GM23338 (cell line): ENCODE measurements at places on chromosomes 5 and 9.

GRCh38 chr9:135574943-135575342 is 13.4 kb downstream of the PAEP start:
- no peak for DNase-seq

GRCh38 chr9:111962021-111962420 is 65.4 kb downstream of the UGCG start:
- DNase-seq: no peak

DNA sequence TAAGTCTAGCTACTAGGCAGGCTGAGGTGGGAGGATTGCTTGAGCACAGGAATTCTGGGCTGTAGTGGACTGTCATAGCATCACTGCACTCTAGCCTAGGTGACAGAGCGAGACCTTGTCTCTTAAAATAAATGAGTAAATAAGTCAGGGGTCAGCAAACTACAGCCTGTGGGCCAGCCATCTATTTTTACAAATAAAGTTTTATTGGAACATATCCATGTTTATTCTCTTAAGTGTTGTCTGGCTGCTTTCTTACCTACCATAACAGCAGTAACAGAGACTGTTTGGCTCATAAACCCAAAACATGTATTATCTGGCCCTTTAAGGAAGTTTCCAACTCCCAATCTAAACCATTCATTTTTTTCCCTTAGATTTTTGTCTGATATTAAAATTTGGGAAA is 29.6 kb downstream of the DIMT1 start:
- DNase-seq: no peak

GRCh38 chr9:13446938-13447842 is 167.7 kb upstream of the MPDZ start:
- DNase-seq: no peak

- DNase-seq: no peak
Measured at GRCh38 chr5:75951158-75951557, 132.0 kb upstream of the SV2C start.

DNA sequence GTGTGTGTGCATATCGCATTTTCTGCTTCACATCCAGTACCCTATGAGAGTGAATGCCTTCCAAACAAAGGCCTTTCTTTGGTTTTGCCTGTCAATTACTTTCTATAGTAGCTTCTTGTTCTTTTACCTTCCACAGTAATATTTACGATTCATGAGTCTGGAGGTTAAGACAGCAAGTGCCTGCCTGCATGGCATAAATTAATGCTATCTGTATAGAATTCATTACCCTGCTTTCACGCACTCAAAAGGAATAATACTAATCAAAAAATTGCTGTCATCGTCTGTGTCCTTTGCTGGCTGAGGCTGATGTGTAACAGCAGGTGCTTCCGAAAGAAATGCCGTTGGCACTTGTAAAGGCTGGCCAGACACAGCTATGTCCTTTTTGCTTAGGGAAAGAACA is 1304.4 kb upstream of the CDH6 start:
- no peak for DNase-seq

DNA sequence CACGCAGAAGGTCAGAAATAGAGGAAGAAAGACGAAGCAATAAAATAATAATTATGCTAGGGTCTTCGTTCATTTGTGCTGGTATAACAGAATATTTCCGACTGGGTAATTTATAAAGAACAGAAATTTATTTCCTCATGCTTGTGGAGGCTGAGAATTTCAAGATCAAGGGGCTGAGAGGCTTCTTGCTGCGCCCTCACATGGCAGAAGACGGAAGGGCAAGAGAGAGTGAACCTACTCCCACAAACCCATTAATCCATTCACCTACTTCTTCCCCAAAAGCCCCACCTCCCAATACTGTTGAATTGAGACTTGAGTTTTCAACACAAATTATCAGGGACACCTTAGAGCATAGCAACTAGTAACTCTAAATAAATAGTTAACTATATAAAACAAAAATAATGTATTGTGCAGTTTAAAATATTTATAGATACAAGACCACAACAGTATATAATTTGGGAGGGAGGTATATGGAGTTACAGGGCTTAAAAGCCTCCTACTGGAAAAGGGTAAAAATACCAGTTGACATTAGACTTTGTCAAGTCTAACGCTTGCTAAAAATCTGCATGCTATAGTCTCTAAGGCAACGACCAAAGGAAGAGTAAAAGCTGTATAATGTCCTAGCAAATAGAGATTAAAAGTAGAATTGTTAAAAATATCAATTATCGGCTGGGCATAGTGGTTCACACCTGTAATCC is 40.3 kb upstream of the NAA35 start:
- peak; percentile 79 for DNase-seq

DNA sequence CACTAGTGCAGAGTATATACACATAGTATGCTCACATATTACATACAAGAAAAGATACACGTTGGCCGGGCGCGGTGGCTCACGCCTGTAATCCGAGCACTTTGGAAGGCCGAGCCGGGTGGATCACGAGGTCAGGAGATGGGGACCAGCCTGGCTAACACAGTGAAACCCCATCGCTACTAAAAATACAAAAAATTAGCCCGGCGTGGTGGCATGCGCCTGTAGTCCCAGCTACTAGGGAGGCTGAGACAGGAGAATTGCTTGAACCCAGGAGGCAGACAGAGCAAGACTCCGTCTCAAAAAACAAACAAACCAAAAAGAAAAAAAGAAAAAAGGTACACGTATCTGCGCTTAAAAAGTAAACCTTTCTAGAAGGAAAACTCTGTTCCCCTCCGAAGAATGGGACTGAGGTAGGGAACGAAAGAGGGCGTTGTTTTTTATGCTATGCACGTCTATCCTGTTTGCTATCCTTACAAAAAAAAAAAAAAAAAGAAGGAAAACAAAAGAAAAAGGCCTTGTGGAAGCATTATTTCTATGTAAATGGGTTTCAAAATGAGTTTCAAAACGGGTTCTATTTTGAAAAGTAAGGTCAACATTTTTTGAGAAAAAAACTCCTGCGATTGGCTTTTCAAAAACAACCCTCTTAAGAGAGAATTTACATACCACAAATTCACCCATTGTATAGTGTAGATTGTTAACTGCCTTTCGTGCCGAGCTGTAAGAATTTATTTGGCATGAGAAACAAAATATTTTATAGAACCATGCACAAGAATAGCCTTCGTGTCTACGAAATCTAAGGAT is 1.2 kb downstream of the AK3 start:
- peak; percentile 23 for DNase-seq

GRCh38 chr5:84885485-84886258 is 501.0 kb upstream of the EDIL3 start:
- DNase-seq: no peak

GRCh38 chr5:151093476-151093889 is 12.6 kb upstream of the TNIP1 start:
- DNase-seq: no peak

GRCh38 chr5:134533115-134533815 is 7.8 kb downstream of the JADE2 start:
- DNase-seq: no peak

- no peak for DNase-seq
Measured at GRCh38 chr9:116987721-116988485, 300.8 kb downstream of the TRIM32 start.

DNA sequence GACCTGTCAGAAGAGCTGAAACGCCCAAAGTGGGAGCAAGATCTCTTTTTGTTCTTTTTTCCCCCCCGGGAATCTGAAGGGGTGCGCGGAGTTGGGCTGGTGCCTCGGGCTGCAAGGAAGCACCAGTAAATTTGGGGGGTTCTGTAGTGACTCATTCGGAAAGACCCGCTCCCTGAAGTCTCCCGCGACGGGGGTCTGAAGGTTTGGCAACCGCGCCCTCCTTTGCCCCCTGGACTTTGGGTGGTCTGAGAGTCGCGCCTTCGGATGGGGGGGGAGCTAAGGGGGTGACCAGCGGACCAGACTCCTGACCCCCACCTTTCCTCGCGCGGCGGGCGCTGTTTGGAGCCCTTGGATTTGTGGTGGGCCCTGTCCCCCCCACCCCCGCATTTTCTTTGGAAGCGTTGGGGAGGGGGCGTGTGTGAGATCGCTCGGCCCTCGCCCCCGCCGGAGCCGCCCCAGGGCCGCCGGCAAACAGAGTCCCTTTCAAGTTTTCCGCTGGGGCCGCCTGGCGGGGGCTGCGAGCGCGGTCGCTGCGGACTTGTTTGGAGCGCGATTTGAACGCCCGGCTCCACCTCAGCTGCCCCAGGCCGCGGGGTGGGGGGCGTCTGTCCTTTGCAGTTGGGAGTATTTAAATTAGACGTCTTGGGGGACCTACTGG is 2.0 kb downstream of the CXXC5 start:
- DNase-seq: peak; percentile 73

- no peak for DNase-seq
Measured at GRCh38 chr5:111747337-111747736, 9.7 kb downstream of the NREP start.

GRCh38 chr9:81874931-81875330 is 53.3 kb upstream of the SPATA31D4 start:
- no peak for DNase-seq

- no peak for DNase-seq
Measured at GRCh38 chr5:102701748-102702147, 53.4 kb upstream of the PAM start.

DNA sequence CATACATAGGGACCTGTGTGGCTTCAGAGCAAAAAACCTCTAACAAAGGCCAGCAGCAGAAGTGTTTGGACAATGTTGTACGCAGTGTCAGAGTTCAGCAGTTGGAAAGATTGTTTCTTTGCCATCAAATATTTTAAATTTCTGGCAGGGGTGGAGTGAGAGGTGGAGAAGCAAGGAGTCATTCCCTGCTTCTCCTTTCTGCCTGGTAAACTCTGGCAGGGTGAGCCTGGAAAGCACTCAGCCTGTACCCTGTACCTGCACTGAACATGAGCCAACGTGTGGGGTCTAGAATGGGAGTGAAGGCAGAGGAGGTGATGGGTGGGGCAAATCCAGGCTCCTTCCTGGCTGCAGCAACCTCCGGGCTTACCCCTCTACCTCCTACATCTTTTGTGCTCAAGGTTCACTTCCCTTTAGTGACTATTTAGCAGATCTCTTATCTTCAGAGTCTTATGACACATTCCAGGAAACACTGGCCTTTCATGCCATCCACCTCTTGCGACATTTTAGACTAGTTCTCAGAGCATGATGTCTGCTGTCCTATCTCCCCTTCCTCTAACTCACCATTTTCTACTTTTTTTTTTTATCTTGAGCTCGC is 445.0 kb upstream of the PIK3R1 start:
- DNase-seq: no peak

DNA sequence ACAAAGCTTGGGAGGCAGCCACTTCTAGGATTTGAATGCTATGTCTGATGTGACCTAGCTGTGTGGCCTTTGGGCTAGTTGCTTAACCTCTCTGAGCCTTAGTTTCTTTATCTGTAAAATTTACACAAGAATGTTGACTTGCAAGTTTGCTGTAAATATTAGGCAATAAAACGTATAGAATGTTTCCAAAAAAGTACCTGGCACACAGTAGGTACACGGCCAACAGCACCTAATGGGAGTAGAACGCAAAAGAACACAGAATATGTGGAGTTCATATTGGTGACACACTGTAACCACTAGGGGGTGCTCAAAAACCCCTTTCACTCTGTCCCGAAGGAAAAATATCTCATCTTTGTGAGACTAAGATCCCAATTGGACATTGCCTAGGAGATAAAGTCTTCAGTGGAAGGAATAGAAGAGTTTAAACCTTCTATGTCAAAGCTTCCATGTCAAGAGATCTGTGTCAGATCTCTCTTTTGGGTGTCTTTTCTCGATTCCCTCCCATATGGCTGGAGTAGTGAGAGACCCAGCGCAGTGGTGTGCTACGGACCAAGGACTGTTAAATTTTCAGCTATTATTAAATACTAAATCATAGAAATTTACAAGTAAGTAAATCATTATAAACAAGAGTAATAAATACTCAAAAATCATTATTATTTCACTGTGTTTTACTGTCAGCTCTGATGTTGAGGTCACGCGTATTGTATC is 145.4 kb upstream of the RAD23B start:
- DNase-seq: peak; percentile 78

- no peak for DNase-seq
Measured at GRCh38 chr5:53008751-53009150, 19.6 kb downstream of the ITGA2 start.

DNA sequence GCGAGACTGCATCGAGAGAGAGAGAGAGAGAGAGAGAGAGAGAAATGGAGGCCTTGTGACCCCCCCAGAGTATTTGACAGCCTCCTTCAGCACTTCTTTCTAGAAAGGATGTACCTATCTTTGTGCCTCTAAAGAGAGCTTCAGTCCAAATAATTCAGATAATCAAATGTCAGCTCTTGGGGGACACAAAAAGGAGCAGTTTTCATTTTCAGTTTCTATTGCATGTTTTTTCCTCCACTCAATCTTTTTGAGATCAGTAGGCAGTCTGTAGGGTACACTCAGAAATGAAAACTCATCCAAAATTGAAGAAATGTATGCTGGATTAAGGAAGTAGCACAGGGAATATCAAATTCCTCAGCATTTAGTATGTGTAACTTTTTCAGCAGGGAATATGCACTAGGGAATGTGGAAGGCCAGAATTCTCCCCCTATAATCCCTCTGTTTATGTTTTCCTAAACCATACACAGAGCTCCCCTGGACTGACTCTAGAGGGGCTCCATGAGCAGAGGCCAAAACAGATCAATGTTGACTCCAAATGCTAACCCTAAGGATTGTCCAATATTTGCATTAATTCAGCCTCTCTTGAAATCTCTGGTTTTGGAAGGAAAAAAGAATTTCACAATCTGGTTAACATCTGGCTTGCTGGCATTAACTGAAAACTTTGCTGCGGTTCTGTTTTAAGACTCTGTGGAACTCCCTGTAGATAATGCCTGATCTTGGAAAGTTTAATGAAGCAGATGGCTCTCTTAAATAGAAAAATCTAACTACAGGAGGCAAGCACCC is 250.1 kb downstream of the CEMIP2 start:
- no peak for DNase-seq

DNA sequence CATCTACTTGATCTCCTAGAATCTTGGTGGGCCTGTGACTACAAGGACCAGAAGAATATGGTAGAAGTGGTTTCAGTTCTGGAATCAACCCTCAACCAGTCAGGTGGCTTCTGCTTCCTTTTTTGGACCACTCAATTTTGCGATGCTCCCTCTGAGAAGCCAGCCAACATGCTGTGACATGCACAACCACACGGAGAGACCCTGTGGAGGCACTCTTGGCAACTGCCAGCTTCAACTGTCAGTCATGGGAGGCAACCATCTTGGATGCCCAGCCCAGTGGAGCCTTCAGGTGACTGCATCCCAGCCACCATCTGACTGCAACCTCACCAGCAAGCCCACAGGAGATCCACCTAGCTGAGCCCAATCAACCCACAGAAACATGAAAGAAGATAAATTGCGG is 137.3 kb downstream of the FAM114A2 start:
- no peak for DNase-seq

- DNase-seq: no peak
Measured at GRCh38 chr5:151085517-151086041, 4.7 kb upstream of the TNIP1 start.

DNA sequence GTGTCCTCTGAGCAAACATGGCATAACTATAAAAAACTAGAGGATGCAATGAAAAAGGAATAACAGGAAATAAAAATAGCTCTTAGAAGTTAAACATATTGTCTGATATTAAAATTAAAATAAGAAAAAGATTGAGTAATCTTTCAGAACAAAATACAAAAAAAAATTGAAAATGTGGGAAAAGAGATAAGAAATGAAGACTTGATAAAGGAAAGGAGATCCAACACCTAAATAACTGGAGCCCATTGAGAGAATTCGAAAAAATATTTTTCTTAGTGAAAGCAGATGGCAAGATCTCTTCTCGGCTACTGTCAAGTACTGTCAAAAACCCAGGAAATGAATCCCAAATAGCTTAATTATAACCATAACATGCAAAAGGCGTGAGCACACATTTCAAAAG is 24.9 kb downstream of the LIFR start:
- DNase-seq: no peak

- DNase-seq: no peak
Measured at GRCh38 chr9:121944711-121945191, 148.4 kb downstream of the TTLL11 start.
